ENCODE measurements at places on chromosomes 3 and 15.

- no peak for DNase-seq
These were observed 136.9 kb downstream of the PDE8A start for GRCh38 chr15:85118581-85118980.

GRCh38 chr3:153925841-153926514, 195.2 kb upstream of the ARHGEF26 start:
- peak; percentile 21 for DNase-seq

DNA sequence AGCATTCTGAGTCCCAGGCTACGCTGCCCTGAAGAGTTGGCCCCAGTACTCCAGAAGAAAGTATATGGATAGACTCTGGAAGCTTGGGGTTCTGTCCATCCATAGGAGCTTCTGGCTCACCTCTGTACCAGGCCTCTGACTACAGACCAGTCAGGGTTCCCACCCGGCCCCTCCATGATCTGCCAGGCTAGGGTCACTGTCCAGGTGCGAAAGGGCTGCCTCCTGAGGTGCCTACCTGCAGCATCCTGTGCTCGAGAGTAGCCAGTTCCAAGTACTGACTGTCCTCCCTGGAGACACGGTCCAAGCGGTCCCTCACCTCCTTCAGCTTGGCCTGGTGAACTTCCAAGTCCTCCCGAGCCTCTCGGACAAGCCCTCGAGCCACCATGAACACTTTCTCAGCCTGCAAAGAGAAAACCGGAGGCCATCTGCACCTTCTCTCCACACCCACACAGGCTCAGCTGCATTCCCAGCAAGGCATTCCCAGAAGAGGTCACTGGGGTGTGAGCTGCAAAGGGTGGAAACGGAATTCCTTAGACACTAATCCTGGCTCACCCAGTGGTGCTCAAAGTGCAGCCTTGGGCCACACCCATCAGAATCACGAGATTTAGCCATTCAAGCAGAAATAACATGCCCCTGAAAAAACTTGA, 3.7 kb upstream of the PLXNB1 start:
- DNase-seq: peak; percentile 83

DNA sequence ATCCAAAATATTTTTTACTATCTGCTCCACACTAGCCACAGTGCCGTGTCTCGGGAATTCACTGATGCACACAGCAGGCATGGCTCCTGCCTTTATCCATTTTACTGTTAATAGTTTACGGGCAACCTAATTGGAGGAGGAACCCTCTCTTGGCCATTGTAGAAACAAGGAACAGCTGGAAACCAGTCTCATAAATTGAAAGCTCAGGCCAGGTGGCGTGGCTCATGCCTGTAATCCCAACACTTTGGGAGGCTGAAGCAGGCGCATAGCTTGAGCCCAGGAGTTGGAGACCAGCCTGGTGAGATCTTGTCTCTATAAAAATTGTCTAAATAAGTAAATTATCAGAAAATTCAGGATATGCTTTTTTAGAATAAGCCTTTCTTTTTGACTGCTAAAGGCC, 39.0 kb downstream of the IL5RA start:
- DNase-seq: no peak

- no peak for DNase-seq
These were observed 524.7 kb downstream of the GRM7 start for GRCh38 chr3:7385635-7386034.

DNA sequence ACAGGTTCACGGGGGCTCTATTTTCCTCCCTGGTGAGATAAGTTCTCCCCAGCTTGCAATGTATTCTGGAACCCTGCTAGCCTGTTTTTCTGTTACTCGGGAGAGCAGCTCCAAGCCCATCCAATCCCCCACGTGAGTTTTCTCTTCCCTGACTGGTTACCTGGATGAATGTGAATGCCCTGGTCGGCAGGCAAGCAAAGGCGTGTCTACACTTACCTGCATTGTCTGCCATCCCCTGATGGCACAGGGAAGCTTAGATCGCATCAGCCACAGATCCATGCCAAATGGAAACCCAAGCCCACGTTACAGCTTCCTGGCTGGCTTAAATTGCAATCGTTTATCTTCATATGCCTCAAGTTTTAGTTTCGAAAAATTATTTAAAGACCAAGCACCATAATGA, 149.9 kb downstream of the FOXP1 start:
- no peak for DNase-seq

- DNase-seq: peak; percentile 32
These were observed 603.5 kb downstream of the MECOM start for GRCh38 chr3:169060037-169060436.

- DNase-seq: no peak
These were observed 6.2 kb downstream of the CYFIP1 start for GRCh38 chr15:22973987-22974386.

DNA sequence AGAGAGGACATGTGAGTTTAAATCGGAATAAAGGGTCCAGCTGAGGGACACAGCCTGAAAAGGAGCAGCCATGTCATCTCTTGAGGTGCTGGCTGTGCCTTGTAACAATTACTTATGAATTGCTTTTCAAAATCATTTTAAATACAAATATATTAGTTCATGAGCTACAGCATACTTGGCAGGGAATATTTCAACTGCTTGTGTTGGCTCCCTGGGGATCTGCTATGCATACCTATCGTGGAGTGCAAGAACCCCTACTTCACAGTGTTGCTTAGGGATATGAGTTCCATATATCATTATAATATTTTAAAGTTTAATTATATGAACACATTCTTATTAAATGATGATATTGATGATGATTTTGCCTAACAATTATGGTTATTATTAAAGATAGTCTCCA, 19.1 kb upstream of the P2RY14 start:
- DNase-seq: no peak

- peak; percentile 14 for DNase-seq
These were observed 142.4 kb downstream of the TPRA1 start for GRCh38 chr3:127448161-127448561.

DNA sequence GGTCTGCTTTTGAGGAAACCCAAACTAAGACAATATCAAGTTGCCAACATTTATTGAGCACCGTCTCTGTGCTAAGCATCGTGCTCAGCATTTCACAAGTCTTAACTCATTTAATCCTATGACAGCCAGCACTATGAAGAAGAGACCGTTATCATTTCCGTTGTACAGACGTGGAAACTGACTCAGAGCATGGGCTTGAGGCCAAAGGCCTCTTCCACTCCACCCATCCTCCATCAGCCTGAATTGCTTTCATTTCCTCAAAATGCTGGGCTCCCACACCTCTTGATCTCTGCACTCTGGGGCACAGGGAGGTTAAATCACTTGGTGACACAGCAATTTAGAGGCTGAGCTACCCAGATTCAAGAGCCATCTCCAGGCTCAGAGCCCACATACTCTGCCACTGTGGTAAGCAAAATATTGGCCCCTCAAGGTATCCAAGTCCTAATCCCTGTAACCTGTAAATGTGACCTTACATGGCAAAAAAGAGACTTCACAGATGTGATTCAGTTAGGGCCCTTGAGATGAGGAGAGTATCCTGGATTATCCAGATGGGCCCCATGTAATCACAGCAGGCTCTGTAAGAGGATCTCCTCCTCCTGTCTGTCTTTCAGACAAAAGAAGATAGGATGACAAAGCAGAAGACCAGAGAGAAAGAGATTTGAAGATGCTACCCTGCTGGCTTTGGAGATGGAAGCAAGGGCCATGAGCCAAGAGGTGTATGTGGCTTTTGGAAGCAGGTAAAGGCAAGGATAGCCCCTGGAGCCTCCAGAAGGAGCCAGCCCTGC, 24.3 kb upstream of the FLNB start:
- DNase-seq: peak; percentile 95

DNA sequence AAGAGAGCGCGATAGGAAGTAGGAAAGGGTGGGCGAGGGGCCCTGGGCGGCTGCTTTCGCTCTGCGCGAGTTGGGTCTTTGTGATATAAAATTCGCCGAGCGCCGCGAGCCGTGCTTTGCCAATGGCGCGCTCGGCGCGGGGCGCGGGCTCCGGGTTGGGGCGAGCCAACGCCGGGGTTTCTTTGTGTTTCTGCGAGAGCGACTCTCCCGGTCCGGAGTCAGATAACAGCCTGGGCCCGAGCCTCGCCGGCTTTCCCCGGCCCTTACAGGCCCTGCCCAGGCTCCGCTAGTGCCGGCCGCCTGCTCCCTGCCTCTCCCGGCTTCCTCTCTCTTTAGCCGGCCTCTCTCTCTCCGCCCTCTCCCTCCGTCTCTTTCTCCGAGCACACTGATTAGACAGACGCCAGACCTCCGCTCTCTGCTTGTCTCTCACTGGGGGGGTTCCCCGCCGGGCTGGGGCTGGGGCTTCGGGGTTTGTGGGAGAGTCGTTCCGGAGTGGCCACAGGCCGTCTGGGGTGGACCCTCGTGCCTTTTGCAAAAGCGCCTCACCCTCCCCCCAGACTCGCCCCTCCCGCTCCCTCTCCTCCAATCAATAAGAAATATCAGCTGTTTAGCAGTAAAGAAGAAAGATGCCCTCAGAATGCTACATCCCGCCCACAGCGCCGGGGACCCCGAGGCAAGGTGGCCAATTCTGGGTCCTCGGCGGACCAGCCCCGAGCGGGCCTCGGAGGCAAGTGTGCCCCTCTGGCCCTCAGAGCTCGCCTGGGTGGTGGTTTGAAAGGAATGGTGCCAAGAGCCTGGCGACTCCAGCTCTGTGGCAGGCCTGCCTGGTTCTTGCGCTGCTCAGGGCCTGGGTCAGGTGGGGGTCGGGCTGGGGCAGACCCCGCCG, 2.9 kb downstream of the NR2F2 start:
- DNase-seq: peak; percentile 65

GRCh38 chr3:138569090-138569489, 25.0 kb downstream of the CEP70 start:
- DNase-seq: no peak

DNA sequence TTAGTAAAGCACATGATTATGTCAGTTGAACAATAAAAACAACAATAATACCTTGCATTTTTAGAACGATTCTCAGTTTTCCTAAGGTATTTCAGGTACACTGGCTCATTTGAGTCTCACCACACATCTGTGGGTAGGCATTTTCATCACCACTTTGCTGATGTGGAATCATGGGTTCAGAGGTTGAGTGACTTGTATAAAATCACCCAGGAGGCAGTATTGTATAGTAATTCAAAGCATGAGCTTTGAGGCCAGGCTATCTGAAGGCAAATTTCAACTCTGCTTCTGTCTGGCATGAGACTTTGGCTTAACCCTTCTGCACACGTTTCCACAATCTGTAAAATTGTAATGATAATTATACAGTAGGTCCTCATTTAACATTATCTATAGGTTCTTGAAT, 183.9 kb upstream of the CMC1 start:
- no peak for DNase-seq

GRCh38 chr3:24318677-24319287, 175.9 kb downstream of the THRB start:
- DNase-seq: peak; percentile 65

GRCh38 chr3:193851941-193852674, 259.1 kb downstream of the OPA1 start:
- DNase-seq: no peak

GRCh38 chr3:169771497-169772304, 1.5 kb upstream of the MYNN start:
- peak; percentile 75 for DNase-seq

- DNase-seq: peak; percentile 69
These were observed at the start of gene CMTM7 for GRCh38 chr3:32391643-32392535. Gene CMTM7 (plus strand): TSS chr3:32391853. CDS start chr3:32391907, 54 bp downstream.

DNA sequence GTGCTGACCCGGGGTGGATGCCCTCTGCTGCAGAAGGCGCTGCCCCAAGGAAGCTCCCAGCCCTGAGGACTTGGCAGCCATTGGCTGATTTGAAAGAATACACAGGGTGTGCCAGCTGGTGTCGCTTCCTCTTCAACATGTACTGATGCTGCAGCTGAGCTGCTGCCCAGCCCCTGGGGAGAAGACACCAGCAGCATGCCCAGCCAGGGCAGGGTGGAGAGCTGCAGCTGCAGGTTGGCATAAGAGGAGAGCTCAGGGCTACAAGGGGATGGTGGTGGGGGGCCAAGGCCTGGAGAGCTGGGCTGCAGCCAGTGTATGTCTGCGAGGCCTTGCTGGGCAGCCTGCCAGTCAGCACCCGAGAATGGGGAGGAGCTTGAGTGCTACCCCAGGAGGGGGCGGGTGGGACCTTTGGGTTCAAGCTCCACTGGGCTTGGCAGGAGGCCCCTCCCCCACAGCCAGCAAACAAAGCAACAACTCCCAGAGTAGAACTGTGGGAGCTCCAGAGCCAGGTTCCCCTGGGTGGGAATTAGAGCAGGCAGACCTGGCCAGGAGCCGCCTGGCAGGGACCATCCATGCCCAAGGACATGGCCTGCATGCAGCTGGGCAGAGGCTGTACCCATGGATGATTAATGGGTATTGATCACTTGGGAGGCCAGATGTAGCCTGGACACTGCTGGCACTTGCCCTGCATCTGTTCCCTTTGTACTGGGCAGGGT, 9.2 kb upstream of the SEMA4B start:
- DNase-seq: no peak

DNA sequence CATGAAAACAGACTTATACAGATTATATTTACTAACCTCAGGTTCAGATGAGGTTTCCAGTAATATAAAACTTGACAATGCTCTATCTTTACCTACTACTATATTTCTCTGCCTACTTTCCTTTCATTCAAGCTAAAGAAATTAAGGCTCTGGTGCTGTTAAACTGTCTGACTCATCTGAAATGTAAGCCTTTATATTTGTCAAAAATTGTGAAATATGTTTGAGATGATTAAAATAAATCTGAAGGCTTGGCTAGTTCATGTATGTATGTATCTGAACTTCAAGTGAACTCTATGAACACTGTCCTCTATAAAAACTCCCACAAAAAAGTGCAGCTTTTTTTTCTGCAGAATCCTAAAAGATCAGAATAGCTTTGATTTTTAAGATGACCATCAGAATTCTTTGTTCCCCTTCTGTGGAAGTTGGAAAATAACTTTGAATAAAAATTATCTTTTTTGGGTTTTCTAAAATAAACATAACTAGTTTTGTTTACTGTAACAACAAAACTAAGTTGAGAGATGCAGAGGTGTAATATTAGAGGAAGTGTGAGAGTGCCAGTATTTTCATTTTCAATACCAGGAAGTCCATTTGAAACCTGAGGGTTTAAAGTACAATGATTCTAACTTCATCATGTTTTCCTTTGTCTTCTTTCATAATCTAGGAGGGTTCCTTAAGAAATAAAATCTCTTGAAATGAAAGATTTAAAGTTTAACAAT, 42.2 kb downstream of the ILDR1 start:
- no peak for DNase-seq

GRCh38 chr3:28916713-28917499, 364.0 kb upstream of the RBMS3 start:
- DNase-seq: peak; percentile 87

- DNase-seq: no peak
These were observed 91.7 kb upstream of the IGSF10 start for GRCh38 chr3:151552589-151552988.

GRCh38 chr3:194134757-194135515, 1.0 kb upstream of the HES1 start:
- peak; percentile 98 for DNase-seq

GRCh38 chr3:46705022-46705530, 3.9 kb downstream of the TMIE start:
- peak; percentile 73 for DNase-seq

GRCh38 chr3:47134311-47134710, 29.6 kb downstream of the SETD2 start:
- no peak for DNase-seq

DNA sequence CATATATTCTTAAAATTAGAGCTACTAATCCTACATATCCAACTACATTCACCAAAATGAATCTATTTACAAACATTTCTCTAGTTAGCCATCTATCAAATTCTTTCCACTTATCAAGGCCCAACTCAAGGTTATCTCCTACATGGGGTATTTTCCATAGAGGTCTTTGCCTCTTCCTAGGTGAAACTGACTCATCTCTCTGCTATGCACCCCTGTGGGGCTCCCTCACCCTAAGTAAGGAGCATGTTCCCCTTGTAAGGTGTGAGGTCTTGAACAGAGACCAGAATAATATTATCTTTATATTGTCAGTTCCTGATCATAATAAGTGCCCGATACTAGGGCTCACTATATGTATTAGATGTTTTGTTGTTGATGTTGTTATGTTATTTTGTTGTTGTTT, 74.6 kb upstream of the TSC22D2 start:
- DNase-seq: no peak
